ENCODE measurements at places on chromosomes 3 and 15. TPM values are rescaled to one million over a fixed set of nuclear protein-coding genes. Genes with fewer than 3 reads are reported as not detected.
A peak's percentile ranks its signal among the peaks of the same experiment; 100 is the strongest.

IL5RA gene
- not detected for total RNA-seq

SPCS1 gene
- total RNA-seq, result 49.0 TPM

GRCh38 chr3:71885006-71885405, 100.1 kb upstream of the PROK2 start:
- peak; percentile 55 for DNase-seq

DNA sequence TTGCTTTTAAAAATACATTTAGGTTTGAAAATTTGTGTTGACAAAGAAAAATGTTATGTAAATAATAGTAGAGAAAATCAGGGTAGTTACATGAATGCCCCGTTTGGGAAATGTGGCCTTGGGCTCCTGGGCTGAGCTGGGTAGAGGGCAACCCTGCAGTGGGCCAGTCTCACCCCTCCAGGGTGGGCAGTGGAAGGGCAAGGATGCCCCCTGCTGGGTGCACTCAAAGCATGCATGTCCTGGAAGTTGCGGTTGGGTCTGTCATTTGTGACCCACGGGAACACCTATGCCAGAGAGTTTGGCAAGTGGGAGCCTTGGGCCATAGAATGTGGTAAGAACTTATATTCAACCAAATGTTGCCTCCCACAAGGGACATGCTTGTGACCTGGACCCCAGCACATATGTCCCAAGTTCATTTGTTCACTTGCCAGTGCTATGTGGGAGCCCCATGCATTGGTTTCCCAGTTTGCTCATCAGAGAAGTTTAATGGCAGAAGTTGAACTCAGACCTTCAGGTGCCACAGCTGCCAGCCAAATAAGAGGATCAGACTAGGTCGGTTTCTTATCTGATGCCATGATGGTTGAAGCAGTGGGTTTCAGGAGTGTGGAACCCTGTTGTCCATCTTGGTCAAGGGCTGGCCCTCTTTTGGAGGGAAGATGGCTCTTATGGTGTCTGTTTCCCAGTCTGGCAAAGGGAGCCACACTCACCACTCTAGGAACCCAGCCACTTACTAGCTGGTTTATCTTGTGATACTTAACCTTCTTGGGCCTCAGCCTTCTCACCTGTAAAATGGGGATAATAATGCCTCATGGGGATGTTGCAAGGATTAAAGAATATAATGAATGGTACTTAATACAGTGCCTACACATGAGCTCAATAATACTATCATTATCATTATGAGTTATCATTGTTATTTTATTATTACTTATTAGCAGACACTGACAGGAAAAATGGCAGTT, 2.5 kb upstream of the PLCB2 start:
- DNase-seq, result peak; percentile 42
